ENCODE measurements at places on chromosomes 5 and 9.

GRCh38 chr9:87840134-87840533 is 42.5 kb upstream of the SPATA31E1 start:
- DNase-seq, result no peak

DNA sequence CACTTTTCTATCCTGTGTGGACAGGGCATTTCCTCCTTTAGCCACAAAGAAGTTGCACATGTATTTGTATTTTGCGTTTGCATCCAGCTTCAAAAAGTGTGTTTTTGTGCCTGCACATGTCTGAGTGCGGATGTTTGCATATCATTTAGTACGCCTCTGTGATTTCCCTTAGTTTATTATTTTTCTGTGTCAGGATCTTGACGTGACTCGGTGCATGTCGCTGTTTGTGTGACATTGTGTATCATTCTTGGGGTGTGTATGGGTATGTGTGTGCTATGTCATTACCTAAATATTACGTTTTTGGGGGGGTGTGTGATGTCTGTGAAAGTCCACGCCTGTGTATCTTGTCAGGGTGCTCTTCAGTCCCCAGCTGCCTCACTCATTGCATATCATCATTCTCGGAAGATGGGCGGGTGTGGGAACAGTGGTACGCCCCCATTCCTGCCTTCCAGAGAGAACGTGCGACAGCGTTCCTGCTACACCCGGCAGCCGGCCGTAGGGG is 416 bp upstream of the PAIP2 start:
- no peak for DNase-seq

DNA sequence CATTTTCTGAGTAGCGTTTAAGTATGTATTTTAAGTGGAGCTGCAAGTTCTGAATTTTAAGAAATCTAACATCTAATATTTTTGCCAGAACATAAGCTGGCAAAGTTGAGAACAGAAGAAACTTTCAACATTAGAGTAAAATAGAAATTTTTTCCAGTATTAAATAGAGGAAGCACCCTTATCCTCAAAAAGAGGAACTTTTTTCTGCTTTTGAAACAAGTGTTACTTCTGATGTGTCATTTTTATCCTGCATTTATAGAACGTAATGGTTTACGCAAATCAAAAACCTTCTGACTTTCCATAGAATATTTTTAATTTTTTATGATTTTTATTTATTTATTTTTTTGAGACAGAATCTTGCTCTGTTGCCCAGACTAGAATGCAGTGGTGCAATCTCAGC is 21.8 kb downstream of the ZBED3 start:
- no peak for DNase-seq

DNA sequence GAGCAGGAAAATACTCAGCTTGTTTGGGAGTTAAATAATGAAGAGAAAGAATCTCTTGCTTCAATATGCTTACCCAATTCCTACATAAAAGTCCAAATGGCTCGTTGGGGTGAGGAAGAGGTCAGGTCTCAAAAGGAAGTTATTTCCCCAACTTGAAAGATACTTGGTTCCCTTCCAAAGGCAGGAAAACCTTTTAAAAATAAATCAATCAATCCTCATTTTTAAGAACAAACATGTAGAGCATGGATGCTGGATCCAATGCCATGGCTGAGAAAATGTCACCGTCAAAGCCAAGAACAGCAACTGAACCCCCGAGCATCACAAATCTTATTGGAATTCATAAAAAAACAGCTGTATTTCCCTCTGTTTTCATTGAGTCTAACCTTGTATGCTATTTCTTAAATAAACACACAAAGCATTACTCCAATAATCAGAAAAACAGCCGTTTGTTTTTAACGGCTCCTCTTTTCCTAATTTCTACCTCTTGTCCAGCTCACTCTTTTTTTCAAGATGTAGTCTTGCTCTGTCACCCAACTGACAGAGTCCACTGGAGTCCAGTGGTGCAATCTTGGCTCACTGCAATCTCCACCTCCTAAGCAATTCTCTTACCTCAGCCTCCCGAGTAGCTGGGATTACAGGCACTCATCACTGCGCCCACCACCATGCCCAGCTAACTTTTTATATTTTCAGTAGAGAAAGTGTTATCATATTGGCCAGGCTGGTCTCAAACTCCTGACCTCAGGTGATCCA is 140.7 kb downstream of the GNA14 start:
- DNase-seq, result no peak

GRCh38 chr5:146919304-146919703 is 40.7 kb upstream of the PPP2R2B start:
- DNase-seq, result no peak

GRCh38 chr9:110088099-110088498 is 119.9 kb downstream of the C9orf152 start:
- DNase-seq, result no peak

DNA sequence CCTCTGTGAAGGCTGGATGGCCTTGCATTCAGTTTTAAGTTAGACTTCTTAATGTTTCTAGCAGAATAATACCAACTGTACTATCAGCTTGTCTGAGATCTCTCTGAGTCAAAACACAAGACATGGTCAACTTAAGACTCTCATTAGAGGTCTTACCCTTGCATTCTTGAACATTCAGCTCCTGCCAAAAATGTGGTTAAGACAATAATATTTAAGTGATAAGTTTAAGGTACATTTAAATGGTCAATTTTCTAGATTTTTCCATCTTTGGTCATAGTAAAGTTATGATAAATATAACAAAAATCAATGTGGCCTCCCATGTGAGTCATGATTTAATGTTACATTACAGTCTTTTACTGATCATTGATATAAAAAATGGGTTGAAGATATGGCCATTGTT is 75.0 kb downstream of the NR2F1 start:
- DNase-seq, result no peak

DNA sequence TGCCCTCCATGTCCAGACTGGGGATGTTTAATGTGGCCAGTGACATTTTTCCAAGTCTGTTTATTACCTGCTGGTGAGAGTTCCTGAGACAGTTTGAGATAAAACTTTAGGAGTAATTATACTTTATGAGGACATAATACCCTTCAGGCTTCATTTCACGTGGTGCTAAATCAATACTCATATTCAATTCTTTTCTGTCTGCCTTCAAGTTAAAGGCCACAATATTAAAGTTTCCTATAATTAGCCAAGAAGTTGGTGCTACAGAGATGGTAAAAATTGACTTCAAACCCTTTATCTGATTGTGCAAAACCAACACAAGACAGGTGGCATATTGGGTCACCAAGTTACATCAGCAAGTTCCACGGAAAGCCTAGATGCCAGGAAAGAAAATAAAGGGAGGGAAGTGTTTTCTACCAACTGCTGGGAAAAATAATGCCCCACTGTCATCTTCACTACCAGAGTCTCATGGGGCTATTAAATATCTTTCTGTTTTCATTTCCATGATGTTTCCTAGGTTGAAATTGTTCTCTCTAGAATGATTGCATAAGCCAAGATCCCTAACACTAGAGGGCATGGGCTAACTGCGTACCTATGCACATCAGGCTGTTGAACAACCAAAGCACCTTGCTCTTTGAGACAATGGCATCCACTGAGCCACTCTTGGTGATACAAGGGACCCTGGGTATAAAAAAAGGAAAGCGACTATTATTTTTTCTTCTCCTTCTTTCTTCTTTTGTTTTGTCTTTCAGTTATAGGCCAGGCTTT is 68.7 kb downstream of the INSYN2B start:
- DNase-seq, result no peak

DNA sequence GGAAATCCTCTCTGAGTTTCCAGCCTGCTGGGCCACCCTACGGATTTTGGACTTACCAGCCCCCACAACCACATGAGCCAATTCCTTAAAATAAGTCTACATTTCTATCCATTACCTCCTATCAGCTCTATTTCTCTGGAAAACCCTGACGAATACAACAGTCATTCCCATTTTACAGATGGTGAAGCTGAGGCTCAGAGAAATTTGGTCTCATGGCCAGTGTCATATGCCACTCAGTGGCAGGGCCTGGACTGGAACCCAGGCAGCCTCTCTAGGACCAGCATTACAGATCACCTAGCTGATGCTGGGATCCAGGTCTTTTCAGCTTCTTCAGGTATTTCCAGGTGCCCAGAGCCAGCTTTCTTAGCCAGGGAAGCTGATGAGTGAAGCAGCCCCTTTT is 45.0 kb upstream of the SH3PXD2B start:
- DNase-seq, result no peak

GRCh38 chr9:84067821-84068220 is 87.2 kb downstream of the RMI1 start:
- DNase-seq, result no peak

DNA sequence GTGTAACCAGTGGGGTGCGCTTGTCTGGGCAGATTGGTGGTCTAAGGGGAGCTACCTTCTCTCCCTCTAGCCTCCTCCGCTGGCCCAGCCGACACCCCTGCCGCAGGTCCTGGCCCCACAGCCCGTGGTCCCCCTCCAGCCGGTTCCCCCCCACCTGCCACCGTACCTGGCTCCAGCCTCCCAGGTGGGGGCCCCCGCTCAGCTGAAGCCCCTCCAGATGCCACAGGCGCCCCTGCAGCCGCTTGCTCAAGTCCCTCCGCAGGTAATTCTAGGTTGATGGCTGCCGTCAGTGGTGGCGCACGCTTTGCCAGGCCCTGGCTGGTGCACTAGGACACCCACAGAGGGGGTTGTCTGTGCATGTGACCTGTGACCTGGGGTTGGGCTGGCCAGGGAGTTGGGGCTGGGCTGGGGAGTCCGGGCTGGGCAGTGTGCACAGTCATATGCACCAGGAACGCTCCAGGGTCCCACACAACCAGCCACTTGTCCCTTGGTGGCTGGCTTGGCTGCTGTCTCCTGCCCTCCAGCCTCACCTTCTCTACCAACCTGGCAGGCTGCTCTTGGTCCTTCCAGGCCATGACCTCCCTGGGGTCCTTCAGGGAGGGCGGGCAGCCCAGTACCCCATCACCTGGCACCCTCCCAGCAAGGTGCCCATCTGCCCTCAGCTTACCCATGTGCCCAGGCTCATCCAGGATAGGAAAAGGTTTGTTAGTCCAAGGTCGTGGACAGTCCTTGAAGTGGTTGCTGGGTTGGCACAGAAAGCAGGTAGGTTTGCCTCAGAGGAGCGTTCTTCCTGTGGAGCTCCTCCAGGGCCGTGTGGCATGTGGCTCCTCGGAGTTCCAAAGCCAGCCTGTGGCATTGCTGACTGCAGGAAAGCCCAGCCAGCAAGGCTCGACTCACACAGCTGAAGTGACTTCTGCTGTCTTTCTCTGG is 73.2 kb downstream of the WNK2 start:
- DNase-seq, result no peak

DNA sequence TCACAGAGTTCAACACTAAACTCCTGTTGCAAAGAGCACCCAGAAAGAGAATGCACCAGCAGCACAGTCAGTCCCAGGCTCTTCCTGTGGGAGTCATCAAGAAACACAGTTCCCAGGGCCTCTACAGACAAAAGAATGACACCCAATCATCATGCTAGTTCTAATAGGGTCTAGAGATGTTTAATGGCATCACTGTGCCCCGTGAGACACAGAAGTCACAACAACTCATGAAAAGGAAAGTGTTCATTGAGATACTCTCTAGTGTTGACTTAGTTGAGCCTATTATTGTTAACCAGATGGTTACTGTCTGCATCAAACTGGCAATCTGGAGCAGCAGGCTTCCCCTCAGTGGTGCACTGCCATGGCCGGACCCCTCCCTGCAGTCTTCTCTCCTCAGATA is 1.6 kb downstream of the KLHL3 start:
- DNase-seq, result no peak

DNA sequence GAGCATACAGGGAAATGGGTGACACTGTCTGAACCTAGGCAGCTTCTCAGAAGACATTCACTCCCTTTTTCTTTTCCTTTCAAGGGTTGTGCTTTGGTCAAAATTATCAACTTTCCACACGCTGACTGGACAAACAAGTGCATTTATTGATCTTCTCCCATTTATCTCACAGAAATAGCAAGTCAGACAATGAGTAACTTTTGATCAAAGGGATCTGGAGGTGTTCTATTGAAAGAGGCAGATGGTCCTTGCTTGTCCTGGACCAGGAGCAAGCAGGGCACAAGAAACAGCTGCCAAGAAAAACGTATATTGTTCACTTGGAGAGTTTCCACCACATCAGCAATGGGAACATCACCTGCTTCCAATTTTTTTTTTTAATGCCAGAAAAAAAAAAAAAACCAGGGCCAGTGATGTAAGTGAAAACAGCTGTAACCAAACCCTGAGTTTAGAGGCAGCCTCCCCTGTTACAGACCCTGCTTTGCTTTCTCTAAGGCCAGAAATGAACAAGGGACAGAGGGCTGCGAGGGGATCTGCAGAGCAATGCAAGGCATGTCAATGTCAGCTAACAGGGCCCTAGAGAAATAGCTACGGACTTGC is 79.8 kb downstream of the NIPSNAP3B start:
- no peak for DNase-seq
